ENCODE measurements at places on chromosomes 11 and 22.
A peak's percentile ranks its signal among the peaks of the same experiment; 100 is the strongest.

DNA sequence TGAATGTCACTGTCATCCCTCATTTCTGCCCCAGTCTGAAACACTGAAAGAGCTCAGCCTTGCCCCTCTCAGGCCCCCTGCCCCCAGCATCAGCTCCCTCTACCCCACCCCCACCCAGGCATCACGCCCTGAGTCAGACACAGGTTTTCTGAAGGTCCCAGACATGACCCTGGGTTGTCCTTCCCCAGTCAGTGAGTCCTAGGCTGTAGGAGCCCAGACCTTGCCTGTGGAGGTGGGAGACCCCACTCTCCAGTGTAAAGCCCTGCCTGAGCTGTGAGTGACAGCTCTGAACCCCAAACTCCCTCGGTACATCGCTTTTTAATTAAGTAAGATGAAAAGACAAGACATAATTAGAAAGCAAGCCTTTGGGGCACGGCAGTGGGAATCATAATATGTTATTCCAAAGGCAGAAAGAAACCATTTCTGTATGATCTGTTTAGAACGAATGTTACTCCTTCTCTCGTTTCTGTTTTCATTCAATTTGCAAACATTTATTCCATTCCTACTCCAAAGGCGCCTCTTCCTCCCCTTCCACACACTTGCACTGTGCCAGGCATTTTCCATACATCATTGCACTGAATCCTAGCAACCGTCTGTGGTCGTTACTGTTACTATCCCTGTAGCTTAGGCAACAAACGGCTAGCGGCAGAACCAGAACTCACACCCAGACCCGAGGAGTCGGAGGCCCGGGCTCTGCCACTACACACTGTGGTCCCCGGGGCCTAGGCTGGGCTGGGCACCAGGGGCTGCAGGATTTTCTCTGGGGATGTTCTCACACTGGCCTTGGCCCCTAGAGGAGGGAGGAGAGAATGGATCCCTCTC, 63.4 kb downstream of the CD6 start:
- no peak for DNase-seq

DNA sequence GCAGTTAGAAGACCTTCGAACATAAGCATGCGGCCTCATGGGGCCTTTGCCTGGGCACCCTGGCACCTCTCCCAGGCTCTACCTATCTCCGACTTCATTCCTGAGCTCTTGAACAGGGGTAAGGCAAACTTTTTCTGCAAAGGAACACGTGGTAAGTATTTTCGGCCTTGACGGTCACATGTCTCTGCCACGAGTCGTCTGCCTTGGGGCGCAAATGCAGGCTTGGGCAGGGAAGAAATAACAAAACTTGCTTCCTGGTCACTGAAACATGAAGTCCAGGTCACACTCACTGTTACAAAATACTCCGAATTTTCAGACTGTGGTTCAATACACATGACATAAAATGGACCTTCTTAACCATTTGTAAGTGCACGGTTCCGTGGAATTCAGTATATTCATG, 3.4 kb upstream of the ASCL2 start:
- DNase-seq: no peak

DNA sequence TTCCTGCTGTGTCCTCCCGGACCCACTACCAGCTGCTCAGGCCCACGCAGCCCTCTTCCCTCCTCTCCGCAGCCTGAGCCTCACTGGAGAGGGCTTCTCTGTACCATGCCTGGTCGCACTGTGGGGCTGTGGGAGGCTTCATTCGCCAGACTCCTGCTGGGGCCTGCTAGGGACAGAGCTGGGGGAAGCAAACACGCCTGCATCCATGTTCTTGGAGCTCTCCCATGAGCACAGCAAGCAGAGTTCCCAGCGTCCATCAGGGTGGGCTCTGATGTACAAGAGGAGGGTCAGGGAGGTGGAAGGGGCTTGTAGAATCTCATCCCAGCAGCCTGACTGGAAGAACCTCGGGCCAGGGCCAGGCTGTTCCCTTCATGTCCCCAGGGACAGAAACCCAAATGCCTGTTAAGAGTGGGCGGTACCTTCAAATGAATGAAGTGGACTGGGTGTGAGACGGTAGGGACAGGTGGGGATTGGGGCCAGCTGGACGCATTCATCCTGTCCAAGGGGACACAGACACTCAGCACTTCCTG, 59.9 kb downstream of the MPPED1 start:
- DNase-seq: no peak

DNA sequence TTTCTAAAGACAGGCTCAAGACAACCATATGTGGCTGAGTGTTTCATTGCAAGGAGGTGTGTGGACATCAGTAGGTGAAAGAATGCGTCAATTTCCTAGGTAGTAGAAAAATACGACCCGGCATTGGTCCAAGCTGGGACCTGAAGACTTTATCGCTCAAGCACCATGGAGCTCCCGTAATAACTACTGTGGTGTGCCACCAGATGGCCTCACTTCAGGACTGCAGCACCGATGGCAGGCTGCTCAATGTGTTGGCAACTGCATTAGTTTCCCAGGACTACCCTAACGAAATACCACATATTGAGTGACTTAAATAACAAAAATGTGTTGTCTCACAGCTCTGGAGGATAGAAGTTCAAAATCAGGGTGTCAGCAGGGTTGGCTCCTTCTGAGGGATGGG, 72.4 kb upstream of the FAT3 start:
- DNase-seq: no peak

DNA sequence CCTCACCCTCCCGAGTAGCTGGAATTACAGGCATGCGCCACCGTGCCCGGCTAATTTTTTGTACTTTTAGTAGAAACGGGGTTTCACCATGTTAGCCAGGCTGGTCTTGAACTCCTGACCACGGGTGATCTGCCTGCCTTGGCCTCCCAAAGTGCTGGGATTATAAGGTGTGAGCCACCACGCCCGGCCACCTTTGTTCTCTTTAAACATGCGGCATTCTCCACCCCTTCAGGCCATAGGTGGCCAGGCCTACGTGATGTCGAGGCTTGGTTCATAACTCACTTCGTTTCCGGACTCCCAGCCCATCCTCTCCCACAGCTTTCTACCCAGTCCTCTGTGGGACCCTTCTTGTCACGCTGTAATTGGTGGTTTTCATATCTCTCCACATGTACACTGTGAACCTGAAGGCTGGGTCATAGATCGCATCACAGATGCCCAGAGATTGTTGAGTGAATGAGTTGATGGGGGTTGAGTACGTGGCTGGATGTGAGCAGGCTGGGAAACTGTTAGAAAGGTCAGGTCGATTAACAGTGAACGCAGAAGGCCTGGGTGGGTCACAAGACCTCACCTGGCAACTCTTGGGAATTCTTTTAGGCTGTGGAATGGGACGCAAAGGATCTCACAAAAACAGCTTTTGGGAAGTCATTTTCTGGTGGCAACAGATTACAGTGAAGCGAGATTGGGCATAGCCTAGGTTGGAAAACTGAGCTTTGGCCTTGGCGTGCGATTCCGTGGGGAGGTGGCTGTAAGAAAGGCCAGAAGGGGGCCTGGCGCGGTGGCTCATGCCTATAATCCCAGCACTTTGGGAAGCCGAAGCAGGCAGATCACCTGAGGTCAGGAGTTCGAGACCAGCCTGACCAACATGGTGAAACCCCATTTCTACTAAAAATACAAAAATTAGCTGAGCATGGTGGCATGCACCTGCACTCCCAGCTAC, 44.5 kb downstream of the ST14 start:
- no peak for DNase-seq

DNA sequence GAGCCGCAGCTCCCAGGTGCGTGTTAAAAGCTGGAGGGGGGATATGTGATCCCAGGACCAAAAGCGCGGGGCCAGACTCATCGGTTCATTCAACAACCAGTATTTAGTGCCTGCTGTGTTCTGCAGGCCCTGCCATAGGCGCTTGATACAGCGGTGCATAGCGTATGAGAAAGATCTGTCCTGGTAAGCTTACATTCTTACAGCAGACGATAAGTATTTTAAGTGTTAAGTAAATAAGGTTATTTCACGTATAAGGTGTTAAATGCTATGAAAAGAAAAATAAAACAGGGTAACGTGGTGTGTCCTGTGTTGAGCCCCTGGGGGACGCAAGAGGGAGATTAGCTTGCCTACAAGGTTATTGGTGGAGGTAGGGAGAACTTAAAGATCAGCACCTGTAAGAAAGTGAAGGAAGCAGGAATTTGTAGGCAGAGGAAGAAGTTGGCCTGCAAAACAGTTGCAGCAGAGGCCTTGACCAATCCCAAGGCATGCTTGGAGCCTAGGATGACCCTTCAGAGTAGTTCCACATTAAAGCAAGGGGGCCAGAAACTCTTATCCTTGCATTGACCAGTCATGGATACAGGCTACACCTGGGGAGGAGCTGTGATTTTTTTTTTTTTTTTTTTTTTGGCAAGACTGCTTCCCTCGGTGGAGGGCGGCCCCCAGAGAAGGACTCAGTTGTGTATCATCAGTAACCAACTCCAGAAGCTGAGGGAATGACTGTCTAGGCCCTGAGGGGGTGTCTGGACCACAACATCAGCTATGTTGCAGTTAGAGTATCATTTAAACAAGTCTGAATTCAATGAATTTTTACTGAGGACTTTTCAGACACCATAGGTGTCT, 487 bp upstream of the LIPT2 start:
- peak; percentile 48 for DNase-seq

DNA sequence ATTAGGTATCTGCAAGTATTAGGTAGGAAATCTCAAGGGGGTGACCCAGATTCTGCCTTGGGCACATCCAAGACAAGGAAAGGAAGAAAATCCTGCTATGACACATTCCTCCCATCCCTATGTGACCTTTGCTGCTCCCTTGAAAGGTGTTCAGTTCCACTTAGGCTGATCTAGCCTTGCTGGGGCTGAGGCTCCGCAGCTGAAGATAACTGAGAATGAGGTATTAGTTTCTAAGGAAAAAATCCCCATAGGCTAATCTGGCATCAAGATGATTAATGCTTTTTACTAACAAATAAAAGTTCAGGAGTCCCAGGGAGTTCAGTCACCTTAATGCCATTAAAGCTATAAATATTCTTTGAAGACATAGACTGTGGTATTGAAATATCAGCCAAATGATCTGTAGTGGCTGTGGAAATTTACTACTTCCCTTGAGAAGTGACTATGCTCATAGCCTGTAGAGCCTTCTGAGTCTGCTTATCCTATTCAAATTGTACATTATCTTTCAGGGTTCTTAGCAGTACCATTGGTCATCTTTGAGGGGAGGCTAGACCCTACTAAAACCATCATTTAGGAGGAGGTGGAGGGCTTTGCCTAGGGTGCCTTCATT, 239.9 kb upstream of the RAG2 start:
- no peak for DNase-seq

- DNase-seq: no peak
Observed at GRCh38 chr11:64526795-64527194, 64.2 kb upstream of the SLC22A12 start.

Data from RKO (cell line).